Activated T-helper 1 cell treated with Interleukin-2 at 50 U/mL for 16 hours (primary cell): ENCODE measurements at places on chromosomes 5 and 9.

- no peak for DNase-seq
Measured at GRCh38 chr5:142644127-142644526, 41.8 kb downstream of the FGF1 start.

- no peak for DNase-seq
Measured at GRCh38 chr5:161286066-161286655, 260.4 kb downstream of the GABRB2 start.

GRCh38 chr9:114003351-114003750, 74.7 kb downstream of the AMBP start:
- no peak for DNase-seq

DNA sequence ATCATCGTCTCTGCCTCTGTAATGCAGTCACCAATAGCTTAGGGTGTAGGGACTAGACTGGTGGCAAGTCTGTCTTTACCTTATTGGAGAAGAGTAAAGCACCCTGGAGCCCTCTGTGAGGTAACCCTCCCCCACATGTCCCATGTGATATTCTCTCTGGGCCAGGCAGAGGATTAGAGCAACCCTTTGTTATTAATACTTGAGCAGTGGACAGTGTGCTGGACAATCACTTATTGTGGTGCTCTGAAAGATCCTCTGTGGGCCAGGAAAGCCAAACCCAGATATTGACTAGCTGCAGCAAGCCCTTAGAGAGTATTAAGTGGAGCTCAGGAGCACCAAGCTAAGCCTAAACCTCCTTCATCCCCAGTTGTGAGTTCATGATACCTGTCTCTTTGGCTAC, 139.7 kb upstream of the RUSC2 start:
- no peak for DNase-seq

DNA sequence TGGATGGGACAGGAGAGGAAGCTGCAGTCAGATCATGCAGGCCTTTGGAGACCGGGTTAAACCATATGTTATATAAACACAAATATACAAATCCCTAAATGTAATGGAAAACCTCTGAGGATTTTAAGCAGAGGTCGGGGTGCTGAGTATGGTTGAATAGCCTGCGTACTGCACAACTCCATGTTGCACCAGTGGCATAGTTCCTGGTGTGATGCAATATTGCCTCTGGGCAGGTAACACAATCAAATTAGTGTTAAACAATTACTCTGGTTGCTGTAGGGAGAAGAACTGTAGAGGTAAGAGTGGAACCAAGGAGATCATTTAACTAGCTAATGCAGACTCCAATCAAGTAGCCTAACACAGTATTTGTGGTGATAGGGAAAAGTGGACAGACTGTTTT, 21.3 kb upstream of the RNF145 start:
- DNase-seq: no peak

DNA sequence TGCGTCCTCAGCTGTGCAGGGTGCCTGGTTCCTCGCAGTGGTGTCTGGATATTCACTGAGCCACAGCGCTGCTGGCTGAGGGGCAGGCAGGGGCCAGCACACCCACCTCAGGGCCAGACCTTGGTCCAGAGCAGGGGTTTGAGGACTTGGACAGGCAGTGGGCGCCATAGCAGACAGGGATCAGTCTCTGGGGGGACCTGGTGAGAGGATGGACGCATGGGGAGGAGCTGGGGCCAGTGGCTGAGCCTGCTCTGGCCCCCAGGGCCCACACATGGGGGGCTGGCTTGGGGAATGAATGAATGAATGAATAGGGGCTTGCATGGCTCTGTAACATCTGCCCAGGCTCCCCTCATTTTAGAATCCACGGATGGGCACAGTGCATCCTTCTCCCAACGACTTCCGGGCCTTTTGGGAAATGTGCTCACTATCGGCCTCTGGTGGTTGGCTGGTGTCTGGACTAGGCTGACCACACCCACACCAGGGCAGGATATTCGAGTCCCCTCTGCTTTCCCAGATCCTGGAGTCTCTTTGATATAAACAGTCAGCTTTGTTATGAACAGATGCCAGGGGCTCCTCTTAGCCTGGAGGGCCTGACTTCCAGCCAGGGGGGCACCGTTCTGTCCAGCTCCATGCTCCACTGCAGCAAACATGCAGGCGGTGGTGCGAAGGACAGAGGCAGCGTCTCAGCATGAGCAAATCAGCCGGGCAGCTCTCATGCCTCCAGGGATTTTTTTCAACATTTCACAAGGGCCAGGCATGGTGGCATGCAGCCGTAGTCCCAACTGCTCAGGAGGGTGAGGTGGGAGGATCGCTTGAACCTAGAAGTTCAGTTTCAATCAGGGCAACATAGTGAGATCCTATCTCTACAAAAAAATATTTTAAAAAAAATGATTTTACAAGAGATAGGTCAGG, 62.6 kb downstream of the NEK6 start:
- no peak for DNase-seq

- DNase-seq: no peak
Measured at GRCh38 chr9:123523845-123524244, 167.8 kb downstream of the CRB2 start.

- DNase-seq: no peak
Measured at GRCh38 chr9:112104901-112105300, 70.2 kb downstream of the SUSD1 start.

DNA sequence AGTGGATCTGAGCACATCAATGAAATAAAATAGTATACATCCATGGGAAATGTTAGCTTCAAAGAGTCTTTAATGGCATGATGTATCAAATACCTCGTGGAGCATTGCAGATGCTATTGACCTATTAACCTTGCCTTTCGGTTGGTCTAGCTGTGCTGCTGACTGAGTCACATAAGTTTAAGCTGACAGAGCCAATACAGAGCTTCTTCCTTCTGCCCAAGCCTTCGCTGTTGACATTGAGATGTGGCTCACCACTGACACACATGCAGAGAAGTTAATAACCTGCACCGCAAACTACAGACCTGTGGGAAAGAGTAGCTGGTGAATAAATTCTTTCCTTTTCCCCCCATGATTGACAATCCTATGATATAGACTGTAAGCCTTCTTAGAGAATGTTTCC, 78.2 kb downstream of the LURAP1L start:
- DNase-seq: no peak

GRCh38 chr9:95085861-95086563, 231.5 kb downstream of the FANCC start:
- DNase-seq: no peak

DNA sequence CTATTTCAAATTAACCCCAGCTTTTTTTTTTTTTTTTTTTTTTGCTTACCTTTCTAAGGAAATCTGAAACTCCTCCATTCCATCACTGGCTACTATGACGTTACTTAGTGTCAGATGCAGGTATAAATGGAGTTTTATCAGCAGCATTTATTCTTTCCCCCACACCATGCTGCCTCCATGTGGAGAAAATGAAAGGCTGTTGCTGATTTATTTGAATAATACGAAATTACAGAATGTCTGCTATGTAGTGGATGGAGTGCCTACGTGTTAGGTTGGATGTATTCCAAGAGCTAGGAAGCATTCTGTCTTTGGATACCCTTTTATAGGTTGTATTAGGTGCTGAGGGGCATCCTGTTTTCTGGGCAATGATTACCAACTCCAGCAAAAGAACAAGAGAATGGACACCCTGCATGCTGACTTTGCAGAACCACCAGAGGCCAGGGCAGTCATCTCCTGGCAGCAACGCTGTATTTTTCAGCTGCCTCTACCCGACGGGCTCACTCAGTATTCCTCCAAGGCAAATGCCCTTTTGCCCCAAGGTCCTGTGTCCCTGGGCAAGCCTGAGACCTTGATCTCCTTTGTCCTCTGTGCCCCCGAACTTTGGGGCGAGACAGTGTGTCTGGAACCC, 199.5 kb downstream of the ALDH1A1 start:
- no peak for DNase-seq

DNA sequence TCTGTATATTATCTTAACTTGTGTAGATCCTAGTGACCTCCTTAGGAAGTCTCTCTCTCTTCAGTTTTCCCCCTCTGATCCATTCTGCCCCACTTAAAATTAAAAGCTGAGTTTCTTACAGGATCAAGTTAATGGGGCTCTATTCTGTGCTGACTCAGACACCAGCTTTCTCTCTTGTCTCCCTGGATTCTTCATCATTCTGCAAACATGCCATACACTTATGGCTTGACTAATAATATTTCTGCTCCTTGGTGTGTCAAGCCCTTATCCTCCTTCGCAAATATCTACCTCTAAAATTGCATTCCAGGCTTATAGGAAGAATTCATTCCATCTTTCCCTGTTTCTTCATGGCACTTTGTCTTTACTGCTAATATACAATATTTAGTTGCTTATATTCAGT, 18.1 kb downstream of the LRRC70 start:
- no peak for DNase-seq

GRCh38 chr5:51326844-51327243, 56.4 kb upstream of the ISL1 start:
- DNase-seq: no peak

- DNase-seq: no peak
Measured at GRCh38 chr5:132662925-132663770, 5.2 kb downstream of the IL13 start.

GRCh38 chr9:89775641-89776040, 170.8 kb downstream of the GADD45G start:
- DNase-seq: no peak

GRCh38 chr9:114000063-114000454, 78.0 kb downstream of the AMBP start:
- no peak for DNase-seq

GRCh38 chr5:9519537-9519936, 26.3 kb downstream of the SEMA5A start:
- DNase-seq: no peak

DNA sequence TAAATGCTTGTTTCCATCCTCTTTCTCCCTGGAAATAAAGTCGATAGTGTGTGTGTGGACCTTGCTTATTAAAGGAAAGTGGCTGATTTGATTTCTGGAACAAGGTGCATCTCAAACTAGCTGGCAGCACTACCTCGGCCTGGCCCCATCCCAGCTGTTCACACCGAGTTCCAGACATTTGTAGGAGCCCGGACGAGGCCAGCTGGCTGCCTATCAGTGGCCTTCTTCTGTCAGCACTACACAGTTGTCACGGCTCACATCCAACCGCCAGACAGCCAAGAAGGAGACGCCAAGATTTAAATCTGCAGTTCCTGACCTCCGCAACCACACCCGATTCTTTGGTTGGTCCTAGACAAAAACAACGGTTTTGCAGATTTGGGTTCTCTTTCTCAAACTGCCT, 63.6 kb downstream of the PALM2AKAP2 start:
- no peak for DNase-seq

DNA sequence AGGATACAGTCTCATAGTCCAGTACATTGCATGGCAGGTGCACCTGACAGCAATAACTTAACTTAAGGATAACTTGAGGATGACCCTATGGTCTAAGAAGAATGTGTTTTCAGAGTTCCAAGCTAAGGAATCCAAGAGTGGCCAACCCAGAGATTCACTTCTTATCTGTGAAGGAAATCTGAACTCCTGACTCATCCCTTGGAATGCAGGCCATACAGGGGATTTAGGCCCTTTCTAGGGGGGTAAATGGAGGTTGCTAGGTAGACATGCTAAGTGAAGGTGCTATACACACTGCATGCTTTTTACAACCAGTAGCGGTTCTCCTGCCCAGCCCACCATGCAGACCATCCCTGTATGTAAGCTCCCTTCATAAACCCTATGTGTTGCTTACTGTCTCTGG, 50.4 kb downstream of the HTR1A start:
- no peak for DNase-seq

GRCh38 chr9:1939926-1940368, 75.2 kb upstream of the SMARCA2 start:
- DNase-seq: no peak

DNA sequence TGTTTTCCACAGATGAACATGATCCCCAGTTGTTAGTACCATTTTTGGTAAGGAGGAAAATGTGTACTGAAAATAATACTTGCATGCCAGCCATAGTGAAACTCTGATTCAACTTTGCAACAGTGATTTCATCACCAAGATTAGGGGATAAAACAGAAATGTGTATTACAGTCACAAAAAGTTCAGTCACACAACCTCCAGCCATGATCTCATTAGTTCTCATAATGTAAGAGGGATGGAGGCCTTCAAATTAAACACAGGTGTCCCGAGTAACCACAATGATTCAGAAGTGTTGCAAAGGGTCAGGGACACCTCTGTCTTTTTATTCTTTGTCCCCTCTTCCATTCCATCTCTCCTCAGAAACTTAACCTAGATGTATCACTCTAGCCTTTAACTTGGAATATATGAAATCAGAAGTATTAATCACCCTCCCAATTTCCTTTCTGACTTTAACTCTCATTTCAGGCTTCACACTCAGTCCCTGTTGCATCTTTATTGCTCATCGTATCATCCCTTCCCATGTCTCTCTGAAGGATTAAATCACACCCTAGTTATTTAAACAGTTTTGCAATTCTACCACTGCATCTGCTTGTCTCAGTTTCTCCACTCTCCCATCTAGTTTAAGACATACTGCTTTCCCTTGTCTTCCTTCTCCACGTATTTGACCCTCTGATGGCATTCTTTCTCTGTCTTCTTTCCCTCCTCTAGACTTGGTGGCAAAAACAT, 291.2 kb downstream of the ADAMTS6 start:
- DNase-seq: no peak

DNA sequence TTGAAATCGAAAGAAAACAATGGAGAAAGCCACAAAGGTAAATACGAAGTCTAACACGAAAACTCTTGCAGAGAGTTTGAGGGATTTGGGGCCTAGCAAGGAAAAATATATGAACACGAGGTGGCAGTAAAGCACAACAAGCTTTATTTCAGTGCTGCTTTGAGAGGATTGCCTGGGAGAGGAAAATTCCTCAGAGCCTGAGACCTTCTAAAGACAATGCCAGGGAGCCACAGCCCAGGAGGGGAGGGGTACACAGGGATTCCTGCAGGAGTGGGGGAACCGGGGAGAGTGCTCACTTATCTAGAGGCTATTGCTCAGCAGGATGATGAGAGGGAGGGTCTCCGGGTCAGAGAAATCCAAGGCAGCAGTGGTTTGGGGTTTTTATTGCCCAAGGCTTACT, 134.9 kb upstream of the ADCY2 start:
- DNase-seq: no peak

DNA sequence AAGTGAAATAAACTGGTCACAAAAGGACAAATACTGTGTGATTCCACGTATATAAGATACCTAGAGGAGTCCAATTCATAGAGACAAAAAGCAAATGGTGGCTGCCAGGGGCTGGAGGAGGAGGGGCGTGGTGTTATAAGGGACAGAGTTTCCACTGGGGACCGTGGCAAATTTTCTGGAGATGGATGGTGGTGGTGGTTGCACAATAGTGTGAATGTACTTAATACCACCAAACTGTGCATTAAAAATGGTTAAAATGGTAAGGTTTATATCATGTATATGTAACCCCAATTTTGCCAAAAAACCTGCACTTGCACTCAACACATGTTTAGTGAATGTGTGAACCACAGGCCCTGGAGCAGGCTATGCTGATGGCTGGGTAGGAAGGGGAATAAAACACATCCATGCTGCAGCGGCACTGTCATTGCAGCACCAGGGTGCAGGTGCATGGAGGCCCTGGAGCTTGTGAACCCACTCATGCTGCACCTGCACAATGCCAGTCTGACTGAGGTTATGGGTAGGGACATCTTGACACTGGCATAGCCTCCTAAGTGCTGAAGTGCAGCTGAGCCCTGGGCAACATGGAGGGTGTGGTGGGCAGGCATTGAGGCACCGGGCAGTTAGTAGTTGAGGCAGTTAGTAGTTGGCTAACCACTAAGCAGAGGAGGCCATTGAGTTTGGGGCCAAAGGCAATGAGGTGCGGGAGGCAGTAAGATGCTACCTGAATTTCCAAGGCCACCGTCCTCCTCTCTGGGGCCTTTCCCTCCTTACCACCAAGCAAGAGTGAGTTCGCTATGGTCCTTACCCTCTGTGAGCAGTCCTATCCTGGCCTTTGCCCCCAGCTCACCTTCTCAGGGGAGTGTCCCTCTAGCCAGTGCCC, 3.5 kb upstream of the PHF2 start:
- DNase-seq: no peak
